ENCODE measurements at places on chromosomes 1 and 21.

GRCh38 chr1:201756406-201756805 is 72.6 kb upstream of the IPO9 start:
- DNase-seq, result no peak

GRCh38 chr1:154519591-154519991 is 17.4 kb upstream of the SHE start:
- no peak for DNase-seq

- DNase-seq, result no peak
Observed at GRCh38 chr21:31660591-31660990, 1.1 kb downstream of the SOD1 start.

- DNase-seq, result no peak
Observed at GRCh38 chr1:208149776-208150514, 94.2 kb downstream of the PLXNA2 start.

DNA sequence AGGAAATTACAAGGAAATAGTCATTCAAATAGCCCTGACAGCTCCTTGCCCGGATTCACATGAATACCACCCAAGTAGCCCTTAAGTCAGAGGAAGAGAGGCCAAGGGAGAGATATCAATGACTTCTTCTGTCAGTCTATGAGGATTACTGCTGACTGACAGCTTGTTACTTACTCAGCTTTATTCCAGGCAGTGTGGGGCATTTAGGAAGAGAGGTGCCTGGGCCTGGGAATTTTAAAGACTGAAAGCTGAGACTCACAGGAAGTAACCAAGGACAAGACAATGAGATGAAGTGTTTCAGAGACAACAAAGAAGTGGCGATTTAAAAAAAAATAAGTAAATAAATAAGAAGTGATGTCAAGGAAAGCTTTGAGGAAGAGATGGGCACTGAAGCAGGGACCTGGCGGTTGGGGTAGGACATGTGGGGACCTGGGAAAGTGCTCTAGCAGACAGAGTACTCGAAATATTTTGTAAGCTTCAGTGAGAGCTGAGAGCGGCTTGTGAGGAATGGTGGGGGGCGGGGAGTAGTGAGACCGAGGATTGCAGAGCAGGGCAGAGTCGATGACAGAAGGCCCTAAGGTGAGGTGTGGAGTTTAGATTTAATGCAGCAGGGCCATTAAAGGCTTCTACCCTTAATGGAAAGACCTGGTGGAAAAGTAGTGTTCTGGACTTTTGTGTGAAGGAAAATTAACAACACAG is 58.9 kb downstream of the ST3GAL3 start:
- no peak for DNase-seq

GRCh38 chr1:98910827-98911226 is 93.8 kb downstream of the PLPPR5 start:
- no peak for DNase-seq

DNA sequence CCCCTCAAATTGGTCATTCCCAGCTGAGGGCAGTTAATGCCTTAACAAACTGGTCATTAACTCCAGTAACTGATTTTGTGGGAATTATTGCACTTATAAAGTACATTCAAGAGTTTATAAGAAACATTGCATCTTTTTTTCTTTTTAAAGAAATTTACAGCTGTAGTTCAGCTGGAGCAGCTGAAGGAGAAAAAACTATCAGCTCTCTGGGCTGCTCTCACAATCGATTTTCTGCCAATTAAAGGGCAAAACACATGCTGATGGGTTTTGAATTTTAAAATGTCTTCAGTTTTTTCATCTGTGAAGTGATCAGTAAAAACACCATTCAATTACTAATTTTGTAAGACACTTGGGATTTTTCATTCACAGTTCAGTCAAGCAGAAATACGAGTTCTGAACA is 74.7 kb downstream of the KIFAP3 start:
- no peak for DNase-seq

DNA sequence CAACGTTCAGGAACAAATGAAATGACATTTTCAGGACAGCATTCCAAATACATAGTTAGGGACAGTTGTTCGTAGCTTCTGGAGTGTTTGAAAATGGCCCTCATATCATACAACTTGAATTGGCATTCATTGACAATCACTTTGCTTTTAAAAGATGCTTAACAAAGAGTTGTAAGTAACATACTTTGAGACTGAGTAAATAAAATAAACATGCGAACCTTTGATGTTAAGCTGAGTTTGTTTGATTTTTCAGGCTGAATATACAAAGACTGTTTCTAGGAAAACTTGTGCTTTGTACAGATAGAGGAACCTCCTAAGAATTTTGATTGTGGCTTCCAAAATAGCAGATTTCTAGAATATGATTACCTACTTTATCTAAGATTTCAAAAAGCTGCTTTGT is 45.3 kb downstream of the ITSN1 start:
- no peak for DNase-seq

DNA sequence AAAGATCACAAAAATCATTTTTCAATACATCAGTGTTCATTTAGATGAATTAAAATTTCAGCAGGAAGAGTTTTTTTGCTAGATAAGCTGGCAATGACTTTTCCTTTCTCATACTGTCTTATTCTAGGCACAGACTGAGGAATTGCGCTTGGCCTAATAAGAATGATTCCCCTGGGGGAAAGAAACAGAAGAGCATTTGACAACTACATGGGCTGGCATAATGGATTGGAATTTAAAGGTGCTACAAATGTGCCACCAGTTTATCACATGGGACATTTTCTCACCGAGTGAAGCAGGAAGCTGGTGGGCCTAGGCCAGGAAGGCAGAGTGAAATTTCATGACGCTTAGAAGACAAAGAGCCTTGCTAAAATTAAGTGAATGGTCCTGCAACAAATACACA is 39.3 kb downstream of the CDKN2C start:
- DNase-seq, result no peak

GRCh38 chr1:175134500-175134899 is 58.1 kb downstream of the KIAA0040 start:
- DNase-seq, result no peak

DNA sequence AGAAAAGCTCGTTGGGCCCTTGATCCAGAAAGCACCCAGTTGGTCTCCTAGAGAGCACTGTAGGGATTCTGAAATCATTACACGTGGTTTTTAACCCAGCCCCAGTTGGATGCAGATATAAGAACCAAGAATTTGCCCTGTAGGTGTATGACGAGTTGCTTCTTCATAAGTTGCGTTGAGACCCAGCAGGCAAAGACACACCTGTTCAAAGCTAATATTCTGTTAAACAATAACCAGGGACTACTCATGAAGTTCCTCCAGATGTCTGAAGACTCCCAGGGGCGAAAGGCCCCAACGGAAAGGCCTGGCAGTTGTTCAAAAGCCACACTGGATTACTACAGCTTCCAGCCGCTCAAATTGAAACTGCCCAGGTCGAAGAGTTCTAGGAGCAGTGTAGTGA is 88.6 kb upstream of the HNRNPU start:
- no peak for DNase-seq

DNA sequence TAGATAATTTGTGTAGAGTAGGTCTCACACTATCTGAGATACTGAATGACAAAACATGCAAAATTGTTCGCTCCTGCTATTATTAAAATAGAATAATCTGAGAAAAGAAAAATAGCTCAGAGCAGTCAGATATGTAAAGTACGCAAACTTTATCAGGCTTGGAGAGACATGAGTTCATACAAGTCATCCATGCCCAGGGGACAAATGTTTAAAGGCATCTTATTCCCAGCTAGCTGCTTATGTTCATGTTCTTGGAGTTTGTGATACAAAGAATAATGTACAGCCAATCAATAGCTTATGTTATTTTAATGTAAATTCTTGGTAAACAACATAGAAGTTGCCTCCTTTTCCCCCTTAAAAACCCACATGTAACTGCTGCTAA is 69.4 kb upstream of the USP25 start:
- no peak for DNase-seq

GRCh38 chr1:45332346-45332720 is 5.6 kb downstream of the HPDL start:
- no peak for DNase-seq

All from nucleus accumbens (tissue), 56 donors.